GOT3 (cell line): ENCODE measurements at places on chromosomes 1 and 21.

GRCh38 chr1:119660253-119661083, 12.4 kb upstream of the ZNF697 start:
- no peak for DNase-seq

DNA sequence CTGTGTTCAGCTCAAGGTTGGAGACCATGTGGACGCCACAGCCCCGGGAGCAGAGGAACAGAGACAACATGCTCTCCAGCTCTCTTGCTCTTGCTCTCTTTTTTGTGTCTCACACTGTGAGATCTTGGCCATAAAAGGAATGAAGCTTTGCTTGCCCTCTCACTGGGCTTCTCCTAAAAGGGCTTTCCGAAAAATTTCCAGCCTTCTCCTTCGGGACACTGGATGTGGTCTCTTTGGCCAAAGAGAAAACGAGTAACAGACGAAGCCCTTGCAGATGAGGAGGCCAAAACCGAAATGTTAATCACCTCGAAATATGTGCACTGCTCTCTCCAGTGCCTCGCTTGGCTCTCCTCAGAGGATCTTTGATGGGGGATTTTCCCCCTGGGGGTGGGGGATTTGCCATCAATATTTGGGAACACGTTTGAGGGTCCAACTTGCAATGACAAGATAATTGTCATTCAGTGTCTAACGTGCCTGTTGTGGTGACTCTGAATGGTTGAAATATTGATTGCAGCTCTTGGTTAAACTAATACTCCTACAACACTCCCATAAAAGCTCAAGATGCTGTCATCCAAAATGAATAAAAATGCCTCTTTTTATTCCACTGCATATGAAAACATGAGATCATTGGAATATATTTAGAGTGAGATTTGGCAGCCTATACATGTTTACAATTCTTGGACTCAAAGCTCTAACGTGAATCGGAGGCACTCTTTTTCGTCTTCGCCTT, 68.6 kb upstream of the ANGPTL1 start:
- DNase-seq, result no peak

DNA sequence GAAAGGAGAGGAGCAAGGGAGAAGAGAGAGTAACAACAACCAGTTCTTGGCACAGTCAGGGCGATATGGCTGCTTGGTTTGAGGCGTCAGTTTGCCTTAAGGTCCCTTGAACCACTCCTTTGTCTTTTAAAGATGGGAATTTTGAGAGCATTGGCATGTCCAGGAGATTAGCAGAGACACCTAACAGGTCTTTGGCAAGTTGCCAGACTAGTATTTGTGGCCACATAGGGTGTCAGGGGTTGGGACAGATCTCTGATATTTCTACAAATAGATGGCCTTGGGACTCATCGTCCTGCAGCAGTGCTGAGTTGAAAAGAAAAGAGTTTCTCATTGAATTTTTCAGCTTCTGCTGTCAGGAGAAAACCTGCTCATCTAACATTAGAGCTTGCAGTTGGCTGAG, 55.3 kb upstream of the KCND3 start:
- DNase-seq, result no peak

DNA sequence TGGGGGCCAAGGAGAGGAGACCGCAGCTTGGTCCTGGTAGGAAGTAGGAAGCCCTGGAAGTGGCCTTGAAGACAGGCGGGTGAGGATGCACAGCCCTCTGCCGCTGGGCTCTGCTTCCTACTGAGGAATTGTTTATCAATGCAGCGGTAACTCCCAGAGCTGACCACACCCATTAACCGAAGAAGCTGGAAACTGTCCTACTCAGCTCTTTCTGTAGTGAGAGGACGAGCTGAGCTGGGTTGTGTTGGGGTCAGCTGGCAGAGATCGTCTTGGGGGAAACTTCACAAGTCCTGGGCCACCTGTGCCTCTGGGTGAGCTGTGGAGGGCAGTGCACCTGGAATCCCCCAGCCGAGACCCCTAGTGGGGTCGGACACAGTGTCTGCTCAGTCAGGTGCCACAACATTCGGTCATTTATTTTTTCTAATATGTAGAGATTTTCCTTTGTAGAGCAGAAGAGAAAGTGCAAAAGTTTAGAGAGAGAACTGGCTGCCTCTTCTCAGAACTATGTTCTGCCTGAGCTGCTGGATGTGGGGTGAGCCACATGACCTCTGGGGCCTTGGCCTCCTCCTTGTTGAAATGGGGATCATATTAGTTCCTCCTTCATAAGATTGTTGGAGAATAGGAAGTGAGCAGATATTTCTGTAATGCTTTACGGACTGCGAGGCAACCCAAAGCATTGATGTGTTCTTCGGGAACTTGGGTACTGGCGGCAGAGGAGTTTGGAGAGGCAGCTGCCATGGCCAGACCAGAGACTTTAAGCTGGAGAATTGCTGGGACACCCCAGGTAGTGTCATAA, 3.6 kb downstream of the NECAP2 start:
- no peak for DNase-seq

DNA sequence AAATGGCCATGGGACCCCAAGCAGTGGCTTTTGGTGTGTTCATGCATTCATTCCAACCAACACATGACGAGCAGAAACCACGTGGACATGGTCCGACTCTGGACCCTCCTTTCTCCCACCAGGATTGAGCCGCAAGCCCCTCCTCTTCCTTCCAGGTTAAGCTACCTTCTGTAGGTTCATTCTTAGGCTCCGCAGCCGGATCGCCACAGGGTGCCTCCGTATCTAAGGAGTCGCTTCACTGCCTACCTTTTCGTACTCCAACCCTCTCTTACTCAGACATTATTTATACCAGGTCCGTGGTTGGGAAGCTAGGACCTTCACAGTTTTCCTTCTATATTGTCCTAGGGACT, 63.6 kb downstream of the RHBG start:
- DNase-seq, result no peak

- DNase-seq, result no peak
These were observed 8.1 kb upstream of the C1orf216 start for GRCh38 chr1:35726450-35727433.
